Ovary (tissue), 10 donors: ENCODE measurements at places on chromosomes 12 and 14.

GRCh38 chr14:29735459-29735858 lies 192.2 kb downstream of the PRKD1 start:
- no peak overlapping the region for H3K4me3 ChIP-seq
- H3K27me3 ChIP-seq = no peaks in the 10 kb centered on the region

- no peak for DNase-seq
- H3K27me3 ChIP-seq = no peaks in the 10 kb centered on the region
- H3K4me3 ChIP-seq = no peak overlapping the region
- H3K27ac ChIP-seq = no peak overlapping the region
- no peaks in the 10 kb centered on the region for H3K4me1 ChIP-seq
These were observed 67.2 kb upstream of the PLEKHG3 start for GRCh38 chr14:64636980-64637429.

GRCh38 chr14:75499084-75499875 lies 23.0 kb upstream of the BATF start:
- no peaks in the 10 kb centered on the region for H3K36me3 ChIP-seq
- no peaks in the 10 kb centered on the region for H3K4me1 ChIP-seq
- no peaks in the 10 kb centered on the region for H3K27me3 ChIP-seq
- H3K4me3 ChIP-seq = no peak overlapping the region
- no peak for DNase-seq

DNA sequence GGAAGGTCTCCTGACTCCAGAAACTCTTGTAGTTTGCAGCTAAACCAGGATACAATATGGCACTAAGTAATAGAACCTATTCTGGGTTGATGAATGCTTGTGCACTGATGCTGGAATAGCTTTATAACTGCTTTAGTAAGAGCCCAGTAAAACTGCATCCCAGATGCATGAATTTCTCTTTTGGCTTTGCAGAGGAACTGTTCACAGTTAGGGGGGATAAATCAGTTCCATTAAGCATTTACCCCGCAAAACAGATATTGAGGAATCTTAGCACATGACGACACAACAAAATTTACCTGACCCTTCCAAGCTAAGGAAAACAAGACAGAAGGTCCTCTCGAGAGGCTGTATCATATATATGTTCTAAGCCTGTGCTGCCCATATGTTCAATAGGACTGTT lies 457.4 kb downstream of the FOXG1 start:
- no peaks in the 10 kb centered on the region for H3K4me1 ChIP-seq
- no peak for DNase-seq
- H3K27me3 ChIP-seq = no peaks in the 10 kb centered on the region
- H3K36me3 ChIP-seq = no peaks in the 10 kb centered on the region
- no peak overlapping the region for H3K4me3 ChIP-seq

- DNase-seq = no peak
- H3K27ac ChIP-seq = no peak overlapping the region
- no peak overlapping the region for H3K4me3 ChIP-seq
- no peaks in the 10 kb centered on the region for H3K27me3 ChIP-seq
These were observed 457.7 kb upstream of the SYT1 start for GRCh38 chr12:78406828-78407227.

GRCh38 chr12:91388573-91388972 lies 206.0 kb upstream of the DCN start:
- H3K27ac ChIP-seq = no peak overlapping the region
- no peaks in the 10 kb centered on the region for H3K36me3 ChIP-seq
- H3K27me3 ChIP-seq = no peaks in the 10 kb centered on the region
- no peak for DNase-seq
- H3K4me1 ChIP-seq = no peaks in the 10 kb centered on the region

- no peaks in the 10 kb centered on the region for H3K27me3 ChIP-seq
- H3K4me3 ChIP-seq = no peak overlapping the region
These were observed 69.4 kb downstream of the ATXN2 start for GRCh38 chr12:111529424-111530368.

DNA sequence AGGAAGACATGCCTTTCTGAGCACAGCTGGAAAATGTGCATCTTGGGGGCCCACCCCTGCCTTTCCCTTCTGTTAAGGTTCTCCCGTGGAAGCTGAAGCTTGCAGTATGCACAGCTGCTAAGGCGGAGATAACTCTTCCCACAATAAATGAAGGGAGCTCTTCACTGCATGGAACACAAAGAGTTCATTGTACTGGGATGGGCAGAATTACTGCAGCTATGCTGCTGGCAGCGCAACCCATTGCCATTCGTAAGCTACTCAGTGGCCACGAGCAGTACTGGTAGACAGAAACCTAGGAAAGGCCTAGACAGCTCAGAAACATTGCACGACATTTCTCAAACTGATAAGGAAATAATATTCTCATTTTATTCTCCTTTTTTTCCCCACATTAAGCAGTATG lies 310.2 kb downstream of the MDGA2 start:
- H3K4me1 ChIP-seq = no peaks in the 10 kb centered on the region
- H3K27ac ChIP-seq = no peak overlapping the region
- no peak for DNase-seq

GRCh38 chr14:78897443-78897842 lies 727.3 kb downstream of the NRXN3 start:
- H3K27me3 ChIP-seq = no peaks in the 10 kb centered on the region
- no peak overlapping the region for H3K27ac ChIP-seq
- H3K4me3 ChIP-seq = no peak overlapping the region
- H3K4me1 ChIP-seq = no peaks in the 10 kb centered on the region
- H3K36me3 ChIP-seq = no peaks in the 10 kb centered on the region
- DNase-seq = no peak

GRCh38 chr12:21613931-21614330 lies 9.3 kb upstream of the GYS2 start:
- H3K4me1 ChIP-seq = no peaks in the 10 kb centered on the region
- no peak overlapping the region for H3K27ac ChIP-seq
- H3K4me3 ChIP-seq = no peak overlapping the region
- no peaks in the 10 kb centered on the region for H3K36me3 ChIP-seq
- H3K27me3 ChIP-seq = no peaks in the 10 kb centered on the region

DNA sequence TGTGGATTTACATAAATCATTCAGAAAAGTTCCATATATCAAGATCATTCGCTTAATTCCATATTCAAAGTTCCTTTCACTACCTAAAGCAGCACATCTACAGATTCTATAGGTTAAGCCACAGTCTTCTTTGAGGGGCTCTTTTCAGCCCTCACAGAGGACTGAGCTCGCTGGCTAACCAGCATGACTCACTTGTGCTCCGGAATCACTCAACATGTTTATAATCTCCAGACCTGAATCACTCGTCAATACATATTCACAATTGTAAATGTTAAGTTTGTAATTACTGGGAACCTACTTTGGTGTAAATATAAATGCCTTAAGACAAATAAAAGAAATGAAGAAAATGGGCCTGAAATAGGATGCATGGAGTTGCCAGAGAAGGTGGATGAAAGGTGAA lies 315.7 kb downstream of the TMEM132D start:
- no peak overlapping the region for H3K4me3 ChIP-seq
- H3K36me3 ChIP-seq = no peaks in the 10 kb centered on the region
- no peaks in the 10 kb centered on the region for H3K27me3 ChIP-seq
- H3K27ac ChIP-seq = no peak overlapping the region
- no peak for DNase-seq

- H3K27ac ChIP-seq = no peak overlapping the region
- no peak for DNase-seq
- H3K27me3 ChIP-seq = no peaks in the 10 kb centered on the region
- no peaks in the 10 kb centered on the region for H3K4me1 ChIP-seq
- no peak overlapping the region for H3K4me3 ChIP-seq
These were observed 33.0 kb downstream of the E2F7 start for GRCh38 chr12:77032406-77032805.

DNA sequence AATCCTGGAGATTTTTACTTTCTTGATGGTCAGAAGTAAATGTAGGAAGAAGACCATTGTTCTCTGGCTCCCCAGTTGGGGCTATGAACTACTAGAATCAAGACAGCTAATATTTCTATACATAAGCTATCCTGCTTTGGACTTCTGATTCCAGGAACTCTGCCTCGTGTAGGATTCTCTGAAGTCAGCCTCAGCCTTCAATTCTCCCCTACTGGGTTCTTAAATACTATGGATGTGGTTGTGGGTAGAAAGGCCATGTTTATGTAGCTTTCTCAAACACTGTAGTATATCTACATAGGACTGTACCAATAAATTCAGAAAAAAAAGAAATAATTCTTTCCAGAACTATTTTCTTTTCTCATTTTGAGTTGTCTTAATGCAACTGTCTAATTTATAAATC lies 302.5 kb downstream of the ITPR2 start:
- H3K4me1 ChIP-seq = no peaks in the 10 kb centered on the region
- H3K27me3 ChIP-seq = no peaks in the 10 kb centered on the region
- no peak overlapping the region for H3K27ac ChIP-seq
- DNase-seq = no peak

- peaks cover 9% of the 10 kb centered on the region for H3K4me1 ChIP-seq
- no peaks in the 10 kb centered on the region for H3K27me3 ChIP-seq
- H3K4me3 ChIP-seq = no peak overlapping the region
- no peaks in the 10 kb centered on the region for H3K36me3 ChIP-seq
These were observed 3.9 kb upstream of the VDR start for GRCh38 chr12:47908738-47909137.

DNA sequence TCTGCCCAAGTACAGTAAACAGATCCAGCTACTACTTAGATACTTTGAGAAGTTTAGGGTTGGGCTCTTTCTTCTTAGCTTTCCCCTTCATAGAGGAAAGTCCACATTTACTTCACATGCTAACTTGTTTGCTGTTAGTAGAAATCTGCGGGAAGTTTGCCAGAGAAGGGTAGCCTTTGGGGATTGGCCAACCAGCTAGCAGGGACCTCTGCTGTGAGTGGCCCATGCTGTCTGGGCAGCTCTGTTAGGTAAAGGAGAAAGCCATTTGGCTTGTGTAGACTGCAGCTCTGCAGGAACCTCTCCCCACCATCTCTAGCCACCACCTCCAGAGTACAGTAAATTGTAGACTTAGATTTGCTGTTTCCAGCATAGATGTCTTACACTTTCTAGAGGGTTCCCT lies 193.9 kb downstream of the RGS6 start:
- no peak overlapping the region for H3K27ac ChIP-seq
- no peak for DNase-seq
- no peaks in the 10 kb centered on the region for H3K36me3 ChIP-seq
- no peaks in the 10 kb centered on the region for H3K4me1 ChIP-seq
- no peaks in the 10 kb centered on the region for H3K27me3 ChIP-seq

- H3K36me3 ChIP-seq = no peaks in the 10 kb centered on the region
- H3K27me3 ChIP-seq = no peaks in the 10 kb centered on the region
- H3K4me3 ChIP-seq = no peak overlapping the region
- no peak overlapping the region for H3K27ac ChIP-seq
- DNase-seq = no peak
- no peaks in the 10 kb centered on the region for H3K4me1 ChIP-seq
These were observed 4.4 kb upstream of the TBX3 start for GRCh38 chr12:114688256-114688845.

GRCh38 chr12:111453071-111453989 lies 47.6 kb downstream of the SH2B3 start:
- H3K36me3 ChIP-seq = no peaks in the 10 kb centered on the region
- DNase-seq = no peak
- H3K27me3 ChIP-seq = no peaks in the 10 kb centered on the region
- H3K4me3 ChIP-seq = no peak overlapping the region
- H3K4me1 ChIP-seq = no peaks in the 10 kb centered on the region
- H3K27ac ChIP-seq = no peak overlapping the region

DNA sequence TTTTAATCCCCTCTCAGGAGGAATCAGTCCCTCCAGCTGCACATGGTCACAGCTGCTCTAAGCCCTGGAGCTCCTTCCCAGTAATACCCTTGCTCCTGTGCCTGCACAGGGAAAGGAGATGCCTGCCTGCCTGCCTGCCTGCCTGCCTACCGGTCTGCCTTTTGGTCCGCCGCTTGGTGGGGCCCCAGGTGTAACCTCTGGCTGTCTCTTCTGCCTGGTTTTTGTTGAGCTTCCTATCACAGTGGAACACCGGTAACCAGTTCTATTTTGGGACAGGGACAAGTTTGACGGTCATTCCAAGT lies 99.8 kb downstream of the DAD1 start:
- H3K27ac ChIP-seq = no peak overlapping the region
- no peaks in the 10 kb centered on the region for H3K4me1 ChIP-seq
- DNase-seq = no peak
- H3K4me3 ChIP-seq = no peak overlapping the region

DNA sequence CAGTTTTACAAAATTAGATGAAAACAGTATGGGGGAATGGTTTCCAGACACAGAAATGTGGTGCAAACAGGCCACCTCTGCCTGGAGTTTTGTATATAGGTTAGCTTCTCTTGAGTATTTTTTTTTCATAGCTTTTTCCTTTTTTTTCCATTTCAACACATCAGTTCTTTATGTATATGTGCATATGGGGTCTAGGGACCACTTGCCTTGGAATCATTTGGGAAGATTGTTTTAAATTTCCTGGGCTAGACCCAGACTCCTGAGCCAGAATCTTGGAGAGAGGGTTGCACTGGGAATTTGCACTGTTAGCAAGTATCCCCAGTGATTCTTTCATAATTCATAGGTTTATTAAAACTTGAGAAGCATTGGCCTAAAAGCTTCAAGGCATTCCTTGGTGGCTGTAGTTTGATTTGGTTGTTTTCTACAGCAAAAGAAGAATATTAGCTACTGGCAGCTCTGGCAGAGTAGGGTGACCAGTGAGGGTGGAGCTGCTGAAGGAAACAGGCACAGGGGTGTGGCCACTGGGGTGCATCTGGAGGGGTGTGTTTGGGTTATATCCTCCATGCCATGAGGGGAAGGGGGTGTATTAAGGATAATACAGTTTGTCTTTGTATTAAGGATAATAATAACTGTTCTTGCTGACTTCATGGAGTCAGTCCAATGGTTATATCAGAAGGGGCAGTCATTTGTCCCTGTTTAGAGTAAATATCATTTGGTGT lies 22.8 kb downstream of the PPP1R36 start:
- no peaks in the 10 kb centered on the region for H3K36me3 ChIP-seq
- no peak for DNase-seq
- H3K27ac ChIP-seq = no peak overlapping the region
- peaks cover 5% of the 10 kb centered on the region for H3K4me1 ChIP-seq
- H3K27me3 ChIP-seq = no peaks in the 10 kb centered on the region

DNA sequence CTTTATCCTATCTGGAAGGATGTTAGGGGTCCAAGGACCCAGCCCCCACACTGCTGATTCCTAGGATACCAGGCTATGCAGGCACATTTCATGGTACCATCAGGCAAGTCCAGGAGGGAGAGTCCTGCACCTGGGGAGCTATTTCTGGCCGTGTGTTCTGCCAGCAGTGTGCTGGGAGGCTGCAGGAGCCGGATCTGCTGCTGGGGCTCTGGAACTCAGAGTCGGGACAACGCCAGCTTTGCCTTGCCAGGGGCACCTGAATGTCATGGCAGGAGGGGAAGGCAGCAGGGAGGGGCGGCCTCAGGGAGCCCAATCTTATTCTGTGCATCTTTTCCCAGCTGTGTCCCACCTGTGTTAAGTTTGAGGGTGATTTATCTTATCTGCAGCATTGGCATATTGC lies 17.8 kb downstream of the SRRM4 start:
- H3K4me1 ChIP-seq = no peaks in the 10 kb centered on the region
- H3K27ac ChIP-seq = no peak overlapping the region
- no peak for DNase-seq
- no peaks in the 10 kb centered on the region for H3K27me3 ChIP-seq
- no peaks in the 10 kb centered on the region for H3K36me3 ChIP-seq
- H3K4me3 ChIP-seq = no peak overlapping the region

GRCh38 chr12:96063046-96063445 lies 27.7 kb upstream of the LTA4H start:
- no peak for DNase-seq
- H3K4me1 ChIP-seq = no peaks in the 10 kb centered on the region
- H3K27me3 ChIP-seq = no peaks in the 10 kb centered on the region
- no peaks in the 10 kb centered on the region for H3K36me3 ChIP-seq

GRCh38 chr14:24171422-24172260 lies at the start of gene REC8:
REC8 (plus strand) TSS chr14:24172080; CDS start chr14:24172553, 473 bp downstream.
- H3K27me3 ChIP-seq = no peaks in the 10 kb centered on the region
- no peaks in the 10 kb centered on the region for H3K36me3 ChIP-seq
- DNase-seq = peak; percentile 66
- no peak within 1 kb of the TSS for H3K27ac ChIP-seq
- H3K4me3 ChIP-seq = peak within 1 kb of the TSS; percentile 17
- peaks cover 8% of the 10 kb centered on the region for H3K4me1 ChIP-seq
